RCC 7860 (cell line): ENCODE measurements at places on chromosomes 2 and 18.

GRCh38 chr2:44398243-44398897, 36.6 kb downstream of the CAMKMT start:
- no peak for DNase-seq

DNA sequence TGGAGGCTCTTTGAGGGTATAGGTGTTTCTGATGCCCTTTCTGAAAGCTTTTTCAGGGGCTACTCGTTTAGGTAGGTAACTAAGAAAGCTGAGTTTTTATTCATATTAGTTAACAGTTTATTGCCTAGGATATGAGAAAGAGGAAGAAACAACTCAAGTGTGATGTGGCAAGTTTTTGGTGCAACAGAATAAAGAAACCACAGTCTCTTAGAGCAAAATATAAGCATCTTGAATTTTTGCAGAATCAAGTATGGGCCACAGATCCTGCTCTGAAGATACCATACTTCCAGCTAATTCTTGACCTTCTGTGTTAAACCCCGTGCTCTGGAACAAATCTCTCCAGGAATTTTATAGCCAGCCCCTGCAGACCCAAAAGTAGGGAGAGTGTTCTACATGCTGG, 147.7 kb upstream of the SLC1A4 start:
- DNase-seq: no peak

DNA sequence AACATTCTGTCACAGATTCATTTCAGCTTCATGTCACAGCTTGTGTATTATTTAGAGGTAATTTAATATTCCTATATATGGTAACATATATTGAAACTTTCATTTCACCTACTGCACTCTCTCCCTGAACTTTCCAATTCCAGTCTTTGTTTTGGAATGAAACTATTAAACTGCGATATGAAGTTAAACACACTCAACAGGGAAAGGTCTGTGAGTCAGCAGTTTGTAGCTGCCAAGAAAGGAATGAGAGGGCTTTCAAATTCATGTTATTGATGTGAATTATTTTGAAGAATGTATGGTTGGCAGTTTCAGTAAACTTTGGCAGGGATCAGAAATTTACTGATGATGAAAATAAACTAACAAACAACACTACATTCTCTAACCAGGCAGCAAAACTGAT, 148.3 kb downstream of the HNMT start:
- no peak for DNase-seq

GRCh38 chr2:66428986-66429612, 5.8 kb upstream of the MEIS1 start:
- peak; percentile 37 for DNase-seq

DNA sequence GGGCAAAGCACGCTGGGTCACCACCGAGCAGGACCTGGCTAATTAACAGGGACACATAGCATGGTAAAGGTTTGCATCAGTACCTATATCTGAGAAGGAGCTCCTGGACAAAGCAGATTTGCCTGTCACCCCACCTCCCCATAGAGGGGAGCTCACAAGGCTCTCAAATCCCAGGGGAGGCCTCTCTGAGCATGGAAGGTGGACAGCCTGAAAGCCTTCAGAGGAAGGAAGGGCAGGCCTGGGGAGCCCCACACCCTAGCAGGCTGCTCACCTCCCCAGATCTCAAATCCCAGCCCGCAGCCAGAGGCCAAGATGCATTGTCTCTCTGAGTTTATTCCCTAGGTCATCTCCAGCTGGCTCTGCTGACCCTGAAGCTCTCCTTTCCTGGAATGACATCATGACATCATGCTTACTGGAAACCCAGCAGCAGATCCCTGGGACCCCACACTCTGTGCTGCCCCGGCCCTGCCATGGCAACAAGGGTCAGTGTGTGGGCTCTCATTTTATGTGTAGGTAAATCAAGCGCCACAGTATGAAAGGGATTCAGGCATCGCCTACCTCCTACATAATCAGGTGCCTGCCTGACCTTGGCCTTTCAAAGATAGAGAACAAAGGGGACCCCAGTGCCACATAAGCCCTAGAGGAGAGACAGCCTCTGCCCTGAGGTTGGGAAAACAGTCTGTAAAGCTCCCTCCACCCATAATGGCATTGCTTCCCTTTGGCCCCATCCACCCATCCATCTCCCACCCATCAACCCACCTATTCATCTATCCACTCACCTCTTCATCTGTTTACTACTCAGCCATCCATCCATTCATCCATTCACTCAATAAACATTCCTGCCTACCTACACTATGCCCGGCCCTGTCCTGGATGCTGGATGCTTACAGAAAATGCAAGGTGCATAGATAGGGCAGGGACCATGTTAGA, 15.7 kb upstream of the TEX51 start:
- DNase-seq: no peak

DNA sequence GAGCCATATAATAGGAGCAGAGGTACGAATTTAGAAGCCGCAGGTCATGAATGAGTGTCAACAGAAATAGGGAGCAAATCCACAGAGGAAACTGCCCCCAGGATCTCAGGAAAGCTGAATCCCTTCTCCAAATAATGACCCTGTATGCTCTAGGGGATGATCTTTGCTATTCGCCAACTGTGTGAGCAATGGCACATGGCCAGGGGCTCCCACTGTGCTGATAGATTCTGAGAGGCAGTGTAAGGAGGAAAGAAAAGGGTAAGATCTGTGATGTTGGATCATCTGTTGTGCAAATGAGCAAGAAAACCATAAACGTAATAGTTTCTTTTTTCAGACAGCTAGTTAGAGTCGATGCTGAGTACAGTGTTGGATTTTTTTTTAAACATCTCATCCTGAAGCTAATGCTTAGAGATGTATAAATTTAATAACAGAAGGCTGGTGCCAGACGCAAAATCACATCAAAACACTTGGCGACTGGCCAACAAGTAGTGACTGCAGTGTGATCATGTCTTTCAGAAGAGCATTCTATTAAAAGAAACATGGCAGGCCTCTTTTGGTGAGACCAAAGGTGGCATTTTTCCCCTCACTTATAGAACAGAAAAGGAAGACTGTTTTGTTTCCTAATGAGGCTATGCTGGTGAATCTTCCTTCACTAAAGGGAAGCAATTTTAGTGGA, 77.4 kb downstream of the ABCA12 start:
- no peak for DNase-seq

DNA sequence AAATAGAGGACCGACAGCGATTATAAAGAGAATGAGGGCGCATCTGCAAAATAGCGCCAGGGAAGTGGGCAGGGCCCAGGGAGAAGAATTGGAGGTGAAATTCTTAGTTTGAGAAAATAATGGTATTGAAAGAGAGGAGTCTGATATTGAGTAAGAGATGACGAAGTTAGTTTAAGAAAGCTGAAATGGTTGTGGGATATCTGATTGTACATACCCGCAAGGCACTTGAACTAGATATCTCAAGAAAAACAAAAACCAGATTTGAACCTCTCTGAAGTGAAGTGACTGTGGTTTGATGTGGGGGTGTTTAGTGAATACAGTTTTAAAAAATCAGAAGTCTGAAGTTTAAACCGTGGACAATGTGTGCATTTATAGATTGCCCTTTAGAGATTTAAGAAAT, 38.9 kb downstream of the ZNF532 start:
- DNase-seq: no peak

DNA sequence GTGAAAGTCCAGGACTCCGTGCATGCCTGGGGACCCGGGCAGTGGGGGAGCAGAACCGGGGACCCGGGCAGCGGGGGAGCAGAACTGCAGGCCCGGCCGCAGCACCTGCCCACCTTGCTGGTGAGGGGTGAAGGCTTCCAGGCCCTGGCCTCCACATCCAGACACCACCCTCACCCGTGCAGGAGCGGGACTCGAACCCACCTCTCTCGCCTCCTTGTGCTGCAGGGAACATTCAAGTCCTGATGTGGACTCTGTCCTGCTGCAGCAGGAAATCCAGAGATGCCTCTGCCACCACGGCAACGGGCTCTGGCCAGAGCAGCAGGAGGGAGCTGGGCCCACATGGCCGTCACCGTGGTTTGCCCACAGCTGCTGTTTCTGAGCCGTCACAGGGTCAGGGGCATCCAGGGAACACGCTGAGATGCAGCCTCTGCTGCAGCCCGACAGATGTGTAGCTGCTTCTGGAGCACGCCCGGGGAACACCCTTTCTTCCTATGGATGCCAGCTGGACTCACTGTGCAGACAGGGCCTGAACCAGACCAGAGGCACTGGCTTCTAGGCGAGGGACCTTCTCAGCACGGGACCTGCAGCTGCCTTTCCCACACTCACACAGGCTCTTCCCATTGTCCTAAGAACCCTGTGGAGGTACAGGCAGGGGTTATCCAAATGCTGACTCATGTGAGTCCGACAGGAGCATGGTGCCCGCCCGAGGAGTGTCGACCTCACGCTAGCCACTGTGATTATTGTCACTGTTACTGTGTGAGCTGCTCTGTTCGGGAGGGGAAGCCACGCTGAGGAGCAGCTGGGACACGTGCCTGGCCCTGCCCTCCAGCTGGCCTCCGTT, 89.2 kb upstream of the CTDP1 start:
- DNase-seq: no peak

DNA sequence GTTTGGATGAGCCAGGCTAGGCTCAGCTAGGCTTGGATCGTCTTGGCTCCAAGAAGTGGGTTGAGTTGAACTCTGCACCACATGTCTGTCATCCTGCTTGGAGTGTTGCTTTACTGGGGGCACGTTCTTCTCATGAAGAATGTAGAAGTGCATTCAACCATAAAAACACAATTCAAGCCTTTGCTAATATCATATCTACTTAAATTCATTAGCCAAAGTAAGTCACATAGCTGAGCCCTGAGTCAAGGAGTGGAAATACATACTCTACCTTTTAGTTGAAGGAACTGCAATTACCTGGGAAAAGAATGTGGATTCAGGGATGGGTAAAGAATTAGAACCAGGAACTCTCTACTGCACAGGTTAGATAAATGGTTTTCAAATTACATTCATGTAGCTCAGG, 360.4 kb upstream of the KCNH7 start:
- peak; percentile 69 for DNase-seq

DNA sequence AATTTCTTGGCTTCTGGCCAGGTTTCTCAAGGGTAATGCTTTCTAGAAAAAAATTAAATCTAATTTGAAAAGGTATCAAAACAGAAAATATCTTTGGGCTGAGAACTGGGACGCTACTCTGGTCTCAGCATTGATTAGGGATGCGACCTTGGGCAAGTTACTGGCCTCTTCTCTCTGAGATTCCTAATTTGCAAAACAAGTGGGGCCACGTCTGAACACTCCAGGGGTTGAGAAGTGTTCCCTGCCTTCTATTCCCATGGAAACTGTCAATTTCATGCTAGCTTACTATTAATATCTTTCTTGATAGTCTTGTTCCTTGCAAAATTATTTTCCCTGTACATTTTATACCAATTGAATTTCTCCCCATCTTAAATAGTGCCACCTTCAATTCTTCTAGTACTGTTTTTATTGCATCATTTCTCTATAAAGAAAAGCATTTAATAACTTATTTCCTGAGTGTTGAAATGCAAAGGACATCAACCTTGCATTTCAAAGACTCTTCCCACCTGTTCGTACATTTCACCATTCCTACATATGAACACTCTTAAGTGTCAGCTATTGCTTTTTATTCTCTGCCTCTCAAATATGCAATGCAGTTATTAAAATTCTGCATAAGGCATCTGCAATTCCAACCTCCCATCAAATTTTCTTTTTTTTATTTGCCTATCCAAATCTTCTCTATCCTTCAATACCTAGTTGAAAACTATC, 118.3 kb upstream of the DSEL start:
- DNase-seq: no peak

DNA sequence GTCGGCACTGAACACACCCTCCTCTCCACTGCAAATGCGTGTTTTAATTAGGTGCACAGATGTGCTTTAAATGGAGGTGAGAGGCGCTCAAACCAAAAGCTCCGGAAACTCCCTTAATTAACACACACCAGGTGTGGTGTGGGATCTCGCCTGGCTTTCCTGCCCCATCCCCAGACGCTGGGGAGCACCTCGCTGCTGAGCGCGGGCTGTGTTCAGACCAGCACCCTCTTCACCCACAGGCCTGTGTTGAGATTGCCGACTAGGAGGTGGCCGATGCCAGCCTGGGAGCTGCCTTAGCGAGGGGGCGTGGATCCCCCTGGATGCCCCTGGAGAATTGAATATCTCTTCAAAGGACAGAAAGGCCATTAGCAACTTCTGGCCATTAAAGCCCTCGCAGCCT, 171.7 kb downstream of the MYT1L start:
- no peak for DNase-seq

DNA sequence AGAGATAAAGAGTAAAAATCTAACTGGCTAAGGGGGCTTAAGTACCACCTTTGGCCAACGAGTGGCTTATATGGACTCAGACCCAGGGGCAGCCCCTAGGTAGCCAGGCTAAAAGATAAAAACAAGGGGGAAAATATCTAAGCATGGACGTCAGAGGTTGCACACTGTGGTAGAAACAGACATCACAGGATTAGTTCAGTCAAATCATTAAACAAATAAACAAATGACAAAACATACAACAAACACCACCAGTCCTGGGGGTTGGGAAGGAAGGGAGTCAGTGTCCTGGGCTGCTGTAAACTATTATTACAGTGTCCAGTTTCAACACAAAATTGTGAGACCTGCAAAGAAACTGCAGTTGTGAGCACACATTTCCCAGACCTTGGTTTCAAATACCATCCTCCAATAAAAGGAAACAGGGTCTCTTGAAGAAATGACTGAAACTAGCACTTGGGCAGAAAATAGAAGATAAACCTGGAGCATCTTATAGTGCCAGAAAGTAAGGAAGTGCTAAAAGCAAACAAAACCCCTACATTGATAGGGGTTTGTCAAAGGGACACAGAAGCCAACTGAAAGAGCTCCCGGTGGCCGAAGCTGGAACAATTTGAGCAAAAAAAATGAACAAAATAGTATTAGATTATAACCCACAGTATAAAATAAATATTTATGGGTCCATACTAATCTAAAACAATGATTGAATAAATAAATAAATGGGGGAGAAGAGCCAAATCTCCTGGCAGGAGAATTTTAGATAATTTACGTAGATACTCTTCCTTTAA, 154.8 kb upstream of the KLF7 start:
- DNase-seq: no peak

DNA sequence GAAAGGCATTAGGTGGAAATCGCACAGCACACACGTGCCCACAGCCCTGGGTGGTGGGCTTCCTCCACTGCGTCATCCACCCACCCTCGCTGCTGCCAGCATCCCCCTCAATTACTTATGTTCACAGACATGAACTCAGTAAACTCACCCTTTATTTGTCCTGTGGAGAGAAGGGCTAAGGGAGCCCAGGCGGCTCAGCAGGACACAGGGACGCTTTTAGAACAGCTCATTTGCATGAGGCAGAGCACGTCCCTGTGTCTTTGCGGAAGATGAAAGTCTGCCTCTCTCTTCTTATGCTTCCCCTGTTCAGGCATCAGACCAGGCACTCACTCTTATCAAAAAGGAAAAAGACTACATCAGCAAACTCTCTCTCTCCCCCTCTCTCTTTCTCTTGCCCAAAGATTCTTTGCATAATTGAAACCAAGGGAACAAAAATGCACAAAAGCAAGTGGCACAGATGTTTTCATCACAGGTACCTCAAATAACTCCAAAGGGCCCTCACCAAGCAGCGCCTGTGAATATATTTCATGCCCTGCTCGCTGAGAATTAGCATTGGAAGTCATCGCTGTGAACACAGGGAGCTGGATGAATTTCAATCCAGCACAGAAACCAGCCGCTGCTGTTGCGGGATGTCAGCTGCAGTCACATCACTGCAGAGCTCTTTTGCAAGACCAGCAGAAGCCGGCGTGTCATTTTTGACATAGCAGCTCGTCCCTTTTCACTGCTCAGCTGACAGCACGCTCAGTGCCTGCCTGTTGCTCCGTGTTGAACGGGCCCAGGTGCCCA, 376.3 kb upstream of the MYT1L start:
- DNase-seq: no peak

GRCh38 chr18:58755304-58756010, 84.2 kb downstream of the MALT1 start:
- no peak for DNase-seq

GRCh38 chr2:85748039-85748734, 5.6 kb upstream of the ATOH8 start:
- DNase-seq: no peak

GRCh38 chr2:70088598-70089219, 1.4 kb downstream of the PCBP1 start:
- no peak for DNase-seq
